ENCODE measurements at places on chromosomes 1 and 21.

DNA sequence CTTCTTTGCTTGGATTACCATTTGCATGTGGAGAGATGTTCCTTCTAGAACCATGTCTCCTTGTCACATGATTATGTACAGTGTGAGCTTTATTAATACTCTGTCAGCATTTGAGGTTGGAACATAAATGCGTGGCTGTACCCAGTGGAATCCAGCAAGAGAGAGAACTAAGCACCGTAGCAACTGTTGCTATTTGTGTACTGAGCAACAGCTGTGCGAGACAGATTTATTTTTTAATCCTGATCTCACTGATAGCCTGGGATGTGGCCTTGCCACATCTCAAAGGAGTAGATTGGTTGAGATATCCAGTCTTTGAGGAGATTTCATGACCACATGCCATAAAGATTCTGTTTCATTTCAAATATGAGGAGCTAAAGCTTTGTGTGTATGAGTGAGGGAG, 43.4 kb downstream of the KIF1B start:
- DNase-seq: peak; percentile 31

DNA sequence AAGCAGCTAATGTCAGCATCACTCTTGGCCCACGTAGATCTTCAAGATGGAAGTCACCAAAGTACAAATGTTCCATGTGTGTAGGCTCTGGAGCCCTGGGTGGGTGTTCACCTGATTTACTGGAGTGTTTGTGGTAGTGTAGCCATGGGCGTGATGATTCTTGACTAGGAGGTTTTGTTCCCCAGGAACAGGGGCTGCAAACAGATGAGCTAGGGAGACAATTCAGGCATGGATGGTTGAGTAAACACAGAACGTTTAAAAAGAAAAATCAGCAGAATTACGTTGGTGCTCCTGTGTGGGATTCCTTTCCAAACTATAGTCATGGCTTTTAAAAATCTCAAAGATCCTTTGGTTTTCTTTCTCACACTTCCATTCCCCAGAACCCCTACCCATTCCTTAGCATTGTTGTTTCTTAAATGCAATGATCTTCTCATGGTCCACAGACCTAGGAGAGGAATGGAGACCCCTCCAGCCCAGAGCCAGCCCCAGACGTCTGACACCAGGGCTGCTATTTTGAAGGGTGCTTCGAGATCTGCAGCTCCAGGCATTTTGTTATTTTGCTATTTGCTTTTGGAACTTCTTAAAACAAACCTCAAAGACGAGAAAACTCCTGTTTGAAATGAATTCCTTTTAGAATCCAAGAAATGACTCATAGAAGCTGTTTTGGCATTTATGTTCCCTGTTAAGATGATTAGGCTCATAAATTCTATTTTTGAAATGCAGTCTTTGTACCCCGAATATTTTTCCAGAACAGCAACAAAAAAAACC, 115.1 kb downstream of the ETS2 start:
- DNase-seq: no peak

DNA sequence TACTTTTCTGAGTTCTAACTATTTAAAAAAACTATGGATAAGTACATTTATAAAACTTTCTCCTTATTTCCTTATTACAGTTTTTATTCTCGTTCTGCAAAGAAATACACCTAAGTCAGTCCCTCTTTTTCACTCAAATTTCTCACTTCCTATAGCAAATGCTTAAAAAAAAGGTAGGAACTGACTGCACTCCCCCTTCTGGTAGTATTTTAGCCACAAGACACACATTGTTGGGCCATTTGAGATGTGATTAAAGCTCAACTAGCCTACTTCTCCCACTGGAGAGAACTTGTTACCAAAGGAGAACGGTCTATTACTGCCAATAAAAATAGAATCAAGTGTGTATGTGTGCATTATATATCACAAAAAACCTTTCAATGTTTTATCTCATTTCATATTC, 521.9 kb upstream of the PRMT6 start:
- DNase-seq: peak; percentile 2

DNA sequence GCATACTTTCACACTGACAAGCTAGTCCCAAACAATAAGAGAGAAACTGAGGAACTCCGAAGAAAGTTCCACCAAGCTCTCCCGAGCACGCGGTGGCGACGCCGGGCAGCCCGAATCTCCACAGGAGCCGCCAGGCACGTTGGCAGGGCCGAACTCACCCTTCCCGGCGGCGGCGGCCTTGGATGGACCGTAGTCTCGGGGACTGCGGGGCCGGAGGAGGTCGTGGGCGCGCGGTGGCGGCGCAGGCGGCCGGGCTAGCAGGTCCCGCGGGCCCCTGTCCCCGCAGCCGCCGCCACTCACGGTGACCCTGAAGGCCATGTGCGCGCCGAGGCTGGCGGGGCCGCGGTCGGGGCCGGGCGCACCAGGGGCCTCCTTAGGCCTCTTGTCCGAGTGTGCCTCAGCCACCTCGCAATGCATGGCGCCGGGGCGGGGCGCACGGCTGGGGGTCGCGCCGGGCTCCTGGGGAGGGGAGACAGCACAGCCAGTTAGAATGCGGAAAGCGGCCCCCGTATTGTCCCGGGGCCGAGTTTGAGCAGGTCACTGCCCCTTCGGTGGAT, 1.2 kb downstream of the GLIS1 start:
- DNase-seq: peak; percentile 49

- peak; percentile 76 for DNase-seq
Observed at GRCh38 chr1:169711469-169712308, at the start of gene SELL. Gene SELL, minus strand, starts transcription at chr1:169711620. Its CDS starts 122 bp downstream, at chr1:169711498.

DNA sequence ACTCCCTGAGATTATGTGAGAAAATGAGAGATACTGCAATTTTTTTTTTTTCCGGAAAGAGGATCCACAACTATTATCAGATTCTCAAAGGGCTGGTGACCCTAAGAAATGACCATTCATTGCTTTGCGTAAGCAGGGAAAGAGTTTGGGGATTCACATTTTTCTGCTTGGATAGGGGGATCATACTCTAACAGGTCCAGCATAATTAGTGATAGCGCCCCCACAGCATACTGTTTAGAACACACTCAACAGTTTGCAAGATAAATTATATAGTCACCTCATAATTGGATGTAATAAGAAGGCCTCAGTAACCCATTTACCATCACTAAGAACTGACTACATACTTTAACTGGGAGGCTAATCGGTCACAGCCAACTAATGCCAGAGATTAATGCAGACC, 1.9 kb downstream of the CCT3 start:
- DNase-seq: peak; percentile 28

- no peak for DNase-seq
Observed at GRCh38 chr1:2451741-2452140, 24.3 kb upstream of the PLCH2 start.

DNA sequence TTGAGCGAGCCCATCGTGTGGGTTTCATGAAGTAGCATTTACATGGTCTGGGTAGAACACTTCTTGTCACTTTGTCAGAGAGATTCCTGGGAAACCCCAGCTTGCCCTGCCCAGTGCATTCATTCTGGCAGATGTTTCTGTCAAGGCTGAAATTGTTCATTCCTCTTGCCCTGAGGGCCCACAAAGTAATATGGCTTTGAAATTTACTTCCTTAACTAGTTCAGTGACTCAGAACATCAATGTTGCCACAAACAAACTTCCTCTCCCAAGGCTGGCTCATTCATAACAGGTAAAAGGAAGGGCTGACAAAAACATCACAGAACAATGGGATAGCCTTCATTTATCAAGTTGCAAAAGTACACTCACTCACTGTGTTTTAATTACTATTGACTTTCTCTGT, 5.0 kb upstream of the KIAA0040 start:
- DNase-seq: peak; percentile 64

GRCh38 chr1:193634876-193635275, 448.5 kb upstream of the B3GALT2 start:
- DNase-seq: no peak

DNA sequence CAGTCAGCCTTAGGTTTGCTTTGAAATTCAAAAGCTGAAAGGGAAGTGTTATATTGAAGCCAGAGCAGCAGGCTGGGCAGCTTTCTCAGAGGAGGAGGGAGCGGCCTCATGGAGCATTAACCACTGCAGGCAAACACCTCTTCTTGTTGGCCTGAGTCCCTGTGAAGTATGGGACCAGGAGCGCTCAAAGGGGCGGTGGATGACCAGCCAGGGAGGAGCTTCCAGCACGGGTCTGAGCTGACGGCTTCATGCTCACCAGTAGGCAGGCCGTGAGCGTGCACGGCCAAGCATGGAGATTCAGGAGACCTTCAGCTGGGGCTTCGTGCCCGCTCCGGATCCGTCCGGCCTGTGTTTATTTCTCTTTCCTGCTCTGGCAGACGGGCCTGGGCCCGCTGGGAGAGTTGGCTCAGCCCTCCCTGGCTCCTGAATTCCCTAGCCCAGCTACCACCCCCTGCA, 245.2 kb downstream of the TRABD2B start:
- DNase-seq: peak; percentile 54

GRCh38 chr1:183920651-183921050, 115.7 kb downstream of the RGL1 start:
- no peak for DNase-seq

Data from NCI-H69 (cell line).